ENCODE measurements at places on chromosomes 2 and 18.

GRCh38 chr2:168526641-168527040 is 70.6 kb downstream of the CERS6 start:
- no peak for DNase-seq

DNA sequence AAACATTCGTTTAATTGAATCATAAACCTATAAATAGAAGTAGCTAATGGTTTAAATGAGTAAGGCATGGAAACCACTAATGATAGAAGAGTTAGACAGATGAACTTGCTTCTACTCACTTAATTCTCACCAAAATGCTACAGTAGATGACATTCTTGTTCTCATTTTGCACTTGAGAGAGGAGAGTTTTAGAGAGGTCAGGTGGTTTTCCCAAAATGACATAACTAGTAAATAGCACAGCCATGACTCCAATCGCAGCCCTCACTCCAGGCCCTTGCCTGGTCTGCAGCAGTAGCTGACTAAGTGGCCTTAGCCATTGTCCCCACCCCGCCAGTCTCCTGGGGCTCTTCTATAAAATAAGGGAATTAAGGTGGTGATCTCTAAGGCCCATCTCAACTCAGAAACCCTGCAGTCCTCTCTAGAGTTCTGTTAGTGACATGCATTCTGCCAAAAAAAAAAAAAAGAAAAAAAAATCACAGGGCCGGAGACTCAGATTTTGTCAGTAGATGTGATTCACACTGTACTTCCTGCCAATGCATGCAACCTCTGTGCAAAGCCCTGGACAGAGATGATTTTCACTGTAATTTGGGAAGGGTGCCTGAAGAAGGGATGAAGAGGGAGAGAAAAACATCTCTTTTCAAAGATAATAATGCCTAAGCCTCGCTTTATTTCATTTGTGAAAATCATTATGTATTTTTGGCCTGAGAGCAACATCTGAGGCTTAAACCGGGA is 221.8 kb downstream of the ANAPC1 start:
- no peak for DNase-seq

- no peak for DNase-seq
Measured at GRCh38 chr2:211114826-211115455, 558.5 kb downstream of the CPS1 start.

- no peak for DNase-seq
Measured at GRCh38 chr18:59885579-59886163, 14.1 kb upstream of the PMAIP1 start.

GRCh38 chr18:39513186-39513585 is 1947.6 kb upstream of the CELF4 start:
- no peak for DNase-seq

DNA sequence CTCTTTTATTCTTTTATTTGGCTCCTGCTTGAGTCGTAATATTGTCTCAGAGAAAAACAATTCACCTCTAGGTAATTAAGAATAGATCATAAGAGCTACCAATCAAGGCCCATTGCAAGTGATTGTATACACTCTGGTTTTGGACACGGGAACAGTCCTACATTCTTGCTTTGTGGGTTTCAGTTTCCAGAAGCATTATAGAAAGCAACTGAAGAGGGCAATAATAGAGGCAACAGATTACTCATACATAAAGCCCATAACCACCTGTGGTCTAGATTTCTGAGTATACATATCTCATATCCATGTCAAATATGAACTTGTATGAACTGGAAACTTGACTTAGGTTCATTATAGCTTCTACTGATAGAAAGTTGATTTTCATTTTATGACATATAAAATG is 65.4 kb downstream of the DIS3L2 start:
- DNase-seq, result no peak

- DNase-seq, result no peak
Measured at GRCh38 chr2:130826821-130827501, 9.8 kb upstream of the ARHGEF4 start.

DNA sequence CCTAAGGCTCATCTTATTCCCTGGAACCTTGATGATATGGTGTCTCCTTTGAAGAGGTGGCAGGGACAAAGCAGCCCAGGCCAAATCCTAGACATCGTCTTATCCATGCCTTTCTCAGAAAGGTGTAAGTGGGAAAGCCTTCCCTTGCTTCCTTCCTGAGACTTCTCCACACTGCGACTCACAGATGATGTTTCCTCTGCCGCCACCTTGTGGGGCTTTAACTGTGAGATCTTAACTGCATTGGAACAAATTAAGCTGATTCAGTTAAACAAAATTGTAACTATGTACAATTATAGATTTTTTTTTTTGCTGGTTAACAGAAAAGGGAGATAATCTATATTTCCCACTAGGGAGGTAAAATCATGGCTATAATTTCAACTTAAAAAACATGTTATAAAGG is 10.0 kb upstream of the GCA start:
- DNase-seq, result no peak

DNA sequence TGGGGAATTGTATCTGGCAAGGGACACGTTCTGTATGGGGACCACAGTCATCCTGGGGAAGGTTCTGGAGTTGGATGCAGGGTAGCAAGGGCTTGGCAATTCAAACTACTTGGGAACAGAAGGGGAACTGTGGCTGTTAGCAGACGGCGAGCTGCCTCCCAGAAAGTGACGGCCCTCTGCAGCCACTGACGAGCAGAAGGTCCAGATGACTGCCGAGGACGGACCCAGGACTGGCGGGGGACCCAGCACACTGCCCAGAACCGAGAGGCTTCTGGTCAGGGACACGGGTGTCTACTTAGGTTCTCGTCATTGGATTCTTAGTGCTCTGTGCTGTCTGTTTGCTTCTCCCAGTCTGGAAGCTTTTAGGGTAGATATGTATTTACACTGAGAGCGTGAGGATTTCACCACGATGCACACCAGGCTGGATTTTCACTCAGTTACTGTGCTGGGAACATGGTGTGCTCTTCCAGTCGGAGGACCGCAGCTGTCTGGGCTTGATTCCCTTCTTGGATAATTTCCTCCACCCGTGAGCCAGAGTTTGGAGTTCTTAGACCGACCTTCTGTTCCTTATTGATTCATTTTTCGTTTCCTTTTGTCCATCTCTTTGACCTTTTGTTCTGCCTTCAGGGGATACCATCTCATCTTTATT is 13.4 kb downstream of the GPR35 start:
- DNase-seq, result no peak

GRCh38 chr2:113169002-113169530 is 4.7 kb upstream of the PSD4 start:
- DNase-seq, result no peak

DNA sequence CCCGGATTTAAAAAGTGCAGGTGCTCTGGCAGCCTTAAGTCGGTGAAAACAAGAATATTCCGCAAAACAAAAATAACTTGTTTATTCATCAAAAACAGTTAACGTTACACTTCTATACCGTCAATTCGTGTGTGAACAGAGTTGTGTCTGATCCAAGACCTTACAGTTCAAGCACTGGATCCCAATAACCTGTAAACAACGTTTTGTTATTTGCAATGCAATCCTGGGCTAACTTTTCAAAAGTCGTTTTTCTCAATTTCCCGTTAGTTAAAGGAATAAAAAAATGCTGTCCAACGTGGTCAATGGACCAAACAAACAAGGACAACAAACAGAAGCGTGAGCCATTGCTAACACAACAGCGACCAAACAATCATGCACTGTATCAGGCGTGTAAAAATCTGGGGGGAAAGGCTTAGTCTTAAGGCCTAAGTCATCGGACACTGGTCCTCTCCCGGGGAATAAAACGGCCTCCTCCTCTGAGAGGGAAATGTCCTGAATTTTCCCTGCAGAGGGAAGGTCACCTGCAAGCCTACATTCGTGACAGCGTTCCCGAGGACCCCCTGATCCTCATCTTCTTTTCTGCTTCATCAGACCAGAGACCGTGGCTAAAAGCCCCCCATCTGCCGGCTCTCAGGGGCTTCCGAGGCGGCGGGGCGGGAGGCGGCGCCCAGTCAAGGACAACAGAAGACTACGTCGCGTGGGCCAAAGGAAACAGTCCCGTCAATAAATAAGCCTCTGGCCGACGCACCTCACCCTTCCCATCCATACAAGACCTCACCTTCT is 490 bp downstream of the NDUFS1 start:
- DNase-seq, result no peak

- DNase-seq, result no peak
Measured at GRCh38 chr2:166239548-166239947, 111.7 kb upstream of the SCN1A start.

DNA sequence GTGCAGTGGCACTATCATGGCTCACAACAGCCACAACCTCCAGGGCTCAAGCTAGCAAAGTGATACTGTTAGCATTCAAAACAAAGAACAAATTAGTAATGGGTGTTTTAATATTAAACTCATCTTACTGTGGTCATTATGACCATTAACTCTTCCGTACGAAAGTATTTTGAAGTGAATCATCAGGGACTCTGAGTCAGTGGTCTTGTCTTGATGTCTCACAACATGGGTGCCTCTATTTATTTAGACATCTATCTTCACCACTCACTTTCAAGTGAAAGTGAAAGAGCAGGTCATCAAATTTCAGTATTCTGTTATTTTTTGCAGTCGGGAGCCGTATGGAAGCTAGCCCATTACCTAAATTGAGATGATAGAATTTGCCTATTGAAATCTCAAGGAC is 1118.2 kb downstream of the DPP10 start:
- no peak for DNase-seq

GRCh38 chr2:127179766-127180165 is 40.3 kb downstream of the CYP27C1 start:
- DNase-seq, result no peak

- no peak for DNase-seq
Measured at GRCh38 chr18:6270771-6271216, 143.9 kb downstream of the L3MBTL4 start.

DNA sequence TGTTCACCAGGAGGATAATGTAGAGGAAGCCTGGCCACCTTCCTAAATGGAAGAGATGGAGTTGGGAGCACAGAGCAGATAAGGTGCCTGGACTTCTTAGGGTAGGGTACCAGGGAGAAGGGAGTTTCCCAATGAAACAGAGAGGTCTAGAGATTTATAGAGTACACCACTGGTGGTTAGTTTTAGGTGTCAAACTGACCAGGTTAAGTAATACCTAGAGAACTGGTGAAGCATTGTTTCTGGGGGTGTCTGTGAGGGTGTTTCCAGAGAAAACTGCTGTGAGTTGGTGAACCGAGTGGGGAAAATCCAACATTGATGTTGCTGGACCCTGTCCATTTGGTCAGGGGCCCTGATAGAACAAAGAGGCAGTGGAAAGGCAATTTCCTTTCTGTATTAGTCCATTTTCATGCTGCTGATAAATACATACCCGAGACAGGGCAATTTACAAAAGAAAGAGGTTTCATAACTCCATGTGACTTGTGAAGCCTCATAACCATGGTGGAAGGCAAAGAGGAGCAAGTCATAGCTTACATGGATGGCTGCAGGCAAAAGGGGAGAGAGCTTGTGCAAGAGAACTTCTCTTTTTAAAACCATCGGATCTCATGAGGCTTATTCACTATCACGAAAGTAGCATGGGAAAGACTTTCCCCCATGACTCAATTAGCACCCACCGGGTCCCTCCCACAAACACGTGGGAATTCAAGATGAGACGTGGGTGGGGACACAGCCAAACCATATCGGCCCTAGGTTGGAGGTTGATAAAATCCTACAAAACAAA is 260.8 kb downstream of the CBLN2 start:
- DNase-seq, result no peak

GRCh38 chr18:2256577-2256976 is 314.7 kb downstream of the METTL4 start:
- no peak for DNase-seq

GRCh38 chr2:27634291-27634690 is 5.4 kb downstream of the GPN1 start:
- no peak for DNase-seq

- no peak for DNase-seq
Measured at GRCh38 chr18:24022161-24022560, 7.6 kb downstream of the TTC39C start.

DNA sequence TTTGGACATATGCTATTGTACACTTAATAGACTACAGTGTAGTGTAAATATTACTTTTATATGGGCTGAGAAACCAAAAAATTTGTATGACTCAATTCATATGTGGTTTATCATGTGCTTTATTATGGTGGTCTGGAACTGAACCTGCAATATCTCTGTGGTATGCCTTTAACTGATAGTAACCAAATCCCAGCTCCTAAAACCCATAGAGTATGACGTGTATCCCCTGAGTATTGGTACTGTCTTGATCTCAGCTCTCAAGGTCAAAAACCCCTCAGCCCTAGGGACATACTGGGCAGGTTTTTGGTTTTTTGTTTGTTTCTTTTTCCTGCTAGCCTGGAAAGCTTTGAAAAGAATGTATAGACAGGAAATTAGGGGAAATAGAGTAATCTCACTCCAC is 42.2 kb upstream of the ARHGAP15 start:
- DNase-seq, result no peak

DNA sequence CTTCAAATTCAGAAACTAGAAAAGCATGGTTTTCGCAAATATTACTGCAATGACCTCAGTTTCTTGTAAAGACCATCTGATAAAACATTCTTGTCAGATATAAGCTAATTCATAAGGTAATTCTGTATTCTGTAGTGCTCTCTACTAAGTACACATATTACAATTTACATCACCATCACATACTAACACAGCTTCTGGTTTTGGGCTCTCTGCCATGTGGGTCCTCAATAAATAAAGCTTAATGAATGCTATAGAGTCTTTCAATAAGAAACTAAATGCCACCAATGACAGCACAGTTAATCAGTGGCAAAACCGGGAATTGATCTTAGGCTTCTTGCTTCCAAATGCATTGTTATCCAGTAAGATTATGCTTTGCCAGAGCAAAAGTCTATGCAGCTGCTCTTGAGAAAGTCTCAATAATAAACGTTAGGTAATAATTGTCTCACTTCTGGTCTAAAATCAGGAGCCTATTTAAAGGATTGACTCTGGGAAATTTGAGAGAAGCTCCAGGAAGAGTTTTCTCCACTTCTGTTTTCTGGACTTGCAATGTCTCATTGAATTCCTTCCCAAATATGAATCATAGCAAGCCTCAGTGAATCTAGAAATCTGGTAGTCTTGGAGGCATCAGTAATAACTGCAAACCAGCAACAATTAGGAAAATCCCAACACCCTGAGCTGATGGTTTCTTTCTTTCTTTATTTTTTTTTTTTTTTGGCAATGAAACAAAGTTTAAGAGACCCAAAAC is 67.9 kb upstream of the RAPGEF4 start:
- DNase-seq, result no peak

DNA sequence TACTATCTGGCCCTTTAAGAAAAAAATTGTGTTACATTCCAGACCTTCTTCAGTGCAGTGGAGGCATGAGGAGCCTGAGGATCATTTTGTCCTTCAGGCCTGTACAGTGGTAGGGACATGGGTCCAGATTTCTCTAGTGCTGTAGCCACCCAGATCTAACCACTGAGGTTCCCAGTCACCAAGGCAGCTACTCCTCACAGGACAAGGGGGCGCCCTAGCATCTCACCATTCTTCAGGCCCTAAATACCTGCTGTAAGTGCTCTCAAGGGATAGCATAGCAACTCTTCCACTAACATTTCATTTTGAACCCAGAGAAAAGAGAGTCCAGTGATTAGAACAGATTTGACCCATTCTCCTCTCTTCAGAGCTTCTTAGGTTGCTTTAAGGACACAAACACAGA is 1533.0 kb downstream of the LRP1B start:
- no peak for DNase-seq

DNA sequence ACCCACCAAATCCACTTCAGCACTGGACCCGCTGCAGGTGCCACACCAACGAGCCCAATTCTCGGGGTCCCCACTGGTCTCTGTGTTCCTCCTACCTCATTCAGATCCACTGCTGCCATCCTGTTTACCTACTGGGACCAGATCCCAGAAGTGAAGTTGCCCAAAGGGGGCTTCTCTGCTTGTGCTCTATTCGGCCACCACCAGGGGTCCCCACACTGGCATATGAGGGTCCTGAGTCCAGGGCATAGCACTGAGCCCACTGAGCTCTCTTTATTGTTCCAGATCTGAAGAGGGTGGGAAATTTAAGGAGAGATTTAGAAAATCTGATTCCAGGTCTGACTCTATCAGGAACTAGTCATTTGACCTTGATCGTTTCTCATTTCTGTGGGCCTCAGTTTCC is 2.4 kb downstream of the GPR45 start:
- no peak for DNase-seq
